ENCODE measurements at places on chromosomes 2 and 18. TPM values are rescaled to one million over a fixed set of nuclear protein-coding genes. Genes with fewer than 3 reads are reported as not detected.

DNA sequence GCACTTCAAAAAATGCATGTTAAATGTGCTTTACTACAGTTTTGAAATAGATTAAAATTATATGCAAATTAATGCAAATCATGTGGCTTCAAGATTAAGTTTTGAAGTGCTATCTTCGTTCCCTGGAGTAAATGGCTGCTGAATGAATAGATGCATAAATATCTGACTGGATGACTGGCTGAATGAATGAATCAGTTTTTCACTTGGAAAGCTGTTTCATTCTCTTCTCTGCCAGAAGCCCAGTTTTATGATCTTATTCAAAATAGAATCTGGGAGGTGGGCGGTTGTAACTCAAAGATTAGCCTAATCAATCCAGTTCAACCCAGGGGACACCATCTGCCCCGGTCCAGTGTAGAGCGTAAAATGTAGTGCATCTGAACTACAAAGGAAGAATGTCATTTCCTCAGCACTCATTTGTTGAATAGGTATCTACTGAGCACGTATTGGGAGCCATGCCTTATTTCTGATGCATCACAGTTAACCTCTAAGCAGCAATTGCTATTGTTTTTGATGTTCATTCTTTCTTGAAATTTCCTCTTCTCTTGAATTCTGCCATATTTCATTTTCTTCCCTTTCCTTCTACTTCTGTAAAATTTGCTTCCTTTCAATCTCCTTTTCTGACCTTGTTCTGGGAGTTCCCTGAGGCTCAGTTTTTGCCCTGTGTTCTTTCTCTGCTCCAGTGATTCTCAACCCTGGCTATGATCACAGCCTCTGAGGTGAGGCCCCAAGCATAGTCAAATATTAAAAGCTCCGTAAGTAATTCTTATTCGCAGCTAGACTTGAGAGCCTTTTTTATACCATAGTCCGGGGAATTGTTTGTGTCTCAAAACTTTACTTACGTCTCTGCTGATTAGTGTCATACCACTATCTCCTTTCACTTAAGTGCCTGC is 282.7 kb downstream of the PARD3B start:
- H3K36me3 ChIP-seq = no peaks in the 10 kb centered on the region
- H3K27ac ChIP-seq = no peak overlapping the region
- H3K4me1 ChIP-seq = no peaks in the 10 kb centered on the region
- DNase-seq = no peak
- no peaks in the 10 kb centered on the region for H3K27me3 ChIP-seq

The TDRD15 gene
- total RNA-seq = 0.08 TPM

- no peaks in the 10 kb centered on the region for H3K27me3 ChIP-seq
- H3K36me3 ChIP-seq = no peaks in the 10 kb centered on the region
- DNase-seq = no peak
- H3K4me1 ChIP-seq = no peaks in the 10 kb centered on the region
- H3K4me3 ChIP-seq = no peak overlapping the region
These were observed 266.3 kb downstream of the MREG start for GRCh38 chr2:215746887-215747615.

- H3K27ac ChIP-seq = no peak overlapping the region
- no peaks in the 10 kb centered on the region for H3K27me3 ChIP-seq
- DNase-seq = no peak
- H3K4me1 ChIP-seq = no peaks in the 10 kb centered on the region
These were observed 276.8 kb upstream of the HDAC4 start for GRCh38 chr2:239677453-239678185.

The NMUR1 gene
- 0.48 TPM for total RNA-seq

The COL3A1 gene
- total RNA-seq = 8,329 TPM

DNA sequence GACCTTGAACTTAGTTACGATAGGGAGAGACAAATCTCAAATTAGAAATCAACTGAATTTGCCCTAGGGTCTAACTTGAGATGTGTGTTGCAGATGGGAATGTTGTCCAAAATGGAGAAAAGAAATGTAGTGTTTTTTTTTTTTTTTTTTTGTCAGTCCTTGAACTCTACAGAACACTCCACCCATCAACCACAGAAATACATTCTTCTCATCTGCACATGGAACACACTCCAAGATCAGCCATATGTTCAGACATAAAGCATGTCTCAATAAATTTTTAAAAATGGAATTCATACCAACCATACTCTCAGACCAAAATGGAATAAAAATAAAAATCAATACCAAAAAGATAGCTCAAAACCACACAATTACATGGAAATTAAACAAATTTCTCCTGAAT is 526.5 kb downstream of the FBXO15 start:
- H3K27me3 ChIP-seq = no peaks in the 10 kb centered on the region
- no peaks in the 10 kb centered on the region for H3K4me1 ChIP-seq
- DNase-seq = no peak
- H3K4me3 ChIP-seq = no peak overlapping the region
- no peak overlapping the region for H3K27ac ChIP-seq

The ZNF532 gene
- total RNA-seq = 36.5 TPM

- H3K4me3 ChIP-seq = no peak overlapping the region
- H3K4me1 ChIP-seq = peaks cover 55% of the 10 kb centered on the region
- H3K27me3 ChIP-seq = no peaks in the 10 kb centered on the region
- H3K27ac ChIP-seq = peak overlapping the region; percentile 81
- peak; percentile 84 for DNase-seq
- no peaks in the 10 kb centered on the region for H3K36me3 ChIP-seq
These were observed 60.6 kb upstream of the HS6ST1 start for GRCh38 chr2:128379021-128380015.

The DUSP19 gene
- 3.3 TPM for total RNA-seq

GRCh38 chr2:235494716-235495372 is 1.0 kb downstream of the AGAP1 start:
- H3K27ac ChIP-seq = peak overlapping the region; percentile 62
- H3K36me3 ChIP-seq = no peaks in the 10 kb centered on the region
- H3K27me3 ChIP-seq = no peaks in the 10 kb centered on the region
- H3K4me1 ChIP-seq = peaks cover 21% of the 10 kb centered on the region
- H3K4me3 ChIP-seq = peak overlapping the region; percentile 96
- peak; percentile 70 for DNase-seq

GRCh38 chr18:45386041-45386655 is 229.1 kb upstream of the SLC14A2 start:
- H3K27ac ChIP-seq = no peak overlapping the region
- DNase-seq = peak; percentile 78
- peaks cover 8% of the 10 kb centered on the region for H3K4me1 ChIP-seq
- H3K36me3 ChIP-seq = no peaks in the 10 kb centered on the region

GRCh38 chr2:232085826-232086425 is 124.4 kb downstream of the DIS3L2 start:
- no peaks in the 10 kb centered on the region for H3K4me1 ChIP-seq
- no peak overlapping the region for H3K27ac ChIP-seq
- H3K4me3 ChIP-seq = no peak overlapping the region
- no peak for DNase-seq
- H3K27me3 ChIP-seq = no peaks in the 10 kb centered on the region

DNA sequence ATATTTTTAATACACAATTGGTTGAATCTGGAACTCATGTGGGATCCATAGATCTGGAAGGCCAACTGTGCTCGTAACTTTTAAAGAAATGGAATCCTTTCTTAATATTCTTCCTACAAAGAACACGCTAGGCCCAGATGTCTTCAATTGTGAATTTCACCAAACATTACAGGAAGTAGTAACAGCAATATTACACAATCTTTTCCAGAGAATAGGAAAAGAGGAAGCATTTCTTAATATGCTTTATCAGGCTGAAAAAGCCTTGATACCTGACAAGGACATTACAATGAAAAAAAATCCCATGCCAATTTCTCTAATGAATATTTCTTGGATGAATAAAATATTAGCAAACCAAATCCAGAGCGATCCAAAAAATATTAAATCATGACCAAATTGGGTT is 80.3 kb upstream of the HAAO start:
- no peak overlapping the region for H3K27ac ChIP-seq
- H3K4me3 ChIP-seq = no peak overlapping the region
- no peaks in the 10 kb centered on the region for H3K27me3 ChIP-seq
- DNase-seq = no peak
- peaks cover 16% of the 10 kb centered on the region for H3K4me1 ChIP-seq

DNA sequence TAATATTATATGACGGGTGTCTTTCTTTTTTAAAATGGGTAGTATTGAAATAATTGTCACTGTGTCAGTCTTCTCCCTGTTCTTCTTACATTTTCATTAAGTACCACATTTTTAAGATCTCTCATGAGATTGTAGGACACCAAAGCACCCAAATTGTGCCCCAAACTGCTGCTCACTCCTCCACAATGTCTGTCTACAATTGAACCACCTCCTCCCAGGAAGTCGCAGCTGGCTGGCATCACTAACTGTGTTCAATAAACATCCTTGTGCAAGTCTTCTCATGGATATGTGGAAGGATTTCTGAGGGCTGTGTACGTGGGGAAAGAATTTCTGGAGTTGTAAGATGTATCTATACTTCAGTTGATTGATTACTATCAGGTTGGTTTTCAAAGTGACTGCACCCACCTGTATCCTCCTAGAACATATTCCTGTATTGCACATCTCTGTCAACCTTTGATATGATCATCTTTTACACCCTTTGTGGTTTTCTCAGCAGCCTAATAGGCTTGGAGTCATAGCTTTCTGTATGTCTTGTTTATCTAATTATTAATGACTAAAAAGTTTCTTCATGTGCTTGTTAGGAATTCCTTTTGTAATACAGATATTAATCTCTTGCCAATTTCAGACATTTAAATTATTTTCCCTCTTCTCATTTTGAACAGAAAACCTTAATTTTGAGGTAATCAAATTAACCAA is 774.9 kb downstream of the RNF144A start:
- no peak for DNase-seq
- H3K36me3 ChIP-seq = no peaks in the 10 kb centered on the region
- no peaks in the 10 kb centered on the region for H3K4me1 ChIP-seq
- H3K27me3 ChIP-seq = no peaks in the 10 kb centered on the region
- no peak overlapping the region for H3K27ac ChIP-seq

GRCh38 chr2:128402911-128403670 is 84.4 kb upstream of the HS6ST1 start:
- no peaks in the 10 kb centered on the region for H3K36me3 ChIP-seq
- no peaks in the 10 kb centered on the region for H3K4me1 ChIP-seq
- no peak overlapping the region for H3K27ac ChIP-seq
- no peaks in the 10 kb centered on the region for H3K27me3 ChIP-seq

The UNC80 gene
- 0.03 TPM for total RNA-seq

DNA sequence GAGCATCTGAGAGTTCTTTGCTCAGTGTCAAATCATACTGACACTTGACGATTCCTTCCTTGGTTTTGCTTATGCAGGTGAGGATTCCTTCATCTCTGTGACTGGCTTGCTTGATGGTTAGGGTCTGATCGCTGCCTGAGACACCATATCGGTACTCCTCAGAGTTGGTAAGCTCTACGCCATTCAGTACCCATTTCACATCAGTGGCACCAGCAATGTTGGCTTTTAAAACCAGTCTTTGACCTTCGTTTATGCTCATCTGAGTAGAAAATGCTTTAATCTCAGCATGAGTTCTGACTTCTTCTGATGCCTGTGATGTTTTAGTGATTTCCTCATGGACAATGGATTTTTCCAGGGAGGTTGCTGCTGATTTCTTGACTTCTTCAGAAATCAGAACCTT is 48.4 kb downstream of the PLEKHA3 start:
- peaks cover 7% of the 10 kb centered on the region for H3K4me1 ChIP-seq
- H3K27ac ChIP-seq = no peak overlapping the region
- no peak for DNase-seq
- H3K36me3 ChIP-seq = no peaks in the 10 kb centered on the region
- H3K27me3 ChIP-seq = no peaks in the 10 kb centered on the region
- H3K4me3 ChIP-seq = no peak overlapping the region

- H3K27me3 ChIP-seq = no peaks in the 10 kb centered on the region
- DNase-seq = no peak
- no peaks in the 10 kb centered on the region for H3K36me3 ChIP-seq
- H3K4me1 ChIP-seq = no peaks in the 10 kb centered on the region
- H3K4me3 ChIP-seq = no peak overlapping the region
- H3K27ac ChIP-seq = no peak overlapping the region
These were observed 47.0 kb upstream of the MSH6 start for GRCh38 chr2:47735912-47736311.

GRCh38 chr2:109383505-109384307 is 230.1 kb downstream of the SEPTIN10 start:
- H3K36me3 ChIP-seq = no peaks in the 10 kb centered on the region
- DNase-seq = no peak
- H3K27me3 ChIP-seq = no peaks in the 10 kb centered on the region
- no peaks in the 10 kb centered on the region for H3K4me1 ChIP-seq
- no peak overlapping the region for H3K27ac ChIP-seq

DNA sequence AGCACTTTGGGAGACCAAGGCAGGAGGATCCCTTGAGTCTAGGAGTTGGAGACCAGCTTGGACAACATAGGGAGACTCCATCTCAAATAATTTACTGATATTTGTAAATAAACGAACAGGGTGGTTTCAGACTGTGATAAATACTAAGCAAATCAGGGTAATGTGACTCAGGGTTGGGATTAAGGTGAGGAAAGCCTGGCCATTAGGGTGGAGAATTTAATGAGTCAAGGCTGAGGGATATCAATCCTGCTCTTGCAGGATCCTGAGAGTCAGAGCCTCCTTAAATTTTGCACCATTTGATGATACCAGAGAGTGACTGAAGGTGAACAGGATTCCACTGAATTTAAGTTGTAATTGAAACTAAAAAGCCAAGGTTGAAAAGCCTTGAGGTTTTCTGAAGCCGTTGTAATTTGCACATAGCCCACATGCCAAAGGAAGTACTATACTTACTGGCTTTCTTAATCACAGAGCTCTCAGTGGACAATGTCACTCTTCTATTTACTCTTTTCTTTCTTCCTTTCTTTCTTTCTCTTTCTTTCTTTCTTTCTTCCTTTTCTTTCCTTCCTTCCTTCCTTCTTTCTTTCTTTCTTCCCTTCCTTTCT is 28.6 kb upstream of the AP1S3 start:
- H3K27ac ChIP-seq = no peak overlapping the region
- no peaks in the 10 kb centered on the region for H3K36me3 ChIP-seq
- no peaks in the 10 kb centered on the region for H3K27me3 ChIP-seq
- H3K4me3 ChIP-seq = no peak overlapping the region
- no peak for DNase-seq

DNA sequence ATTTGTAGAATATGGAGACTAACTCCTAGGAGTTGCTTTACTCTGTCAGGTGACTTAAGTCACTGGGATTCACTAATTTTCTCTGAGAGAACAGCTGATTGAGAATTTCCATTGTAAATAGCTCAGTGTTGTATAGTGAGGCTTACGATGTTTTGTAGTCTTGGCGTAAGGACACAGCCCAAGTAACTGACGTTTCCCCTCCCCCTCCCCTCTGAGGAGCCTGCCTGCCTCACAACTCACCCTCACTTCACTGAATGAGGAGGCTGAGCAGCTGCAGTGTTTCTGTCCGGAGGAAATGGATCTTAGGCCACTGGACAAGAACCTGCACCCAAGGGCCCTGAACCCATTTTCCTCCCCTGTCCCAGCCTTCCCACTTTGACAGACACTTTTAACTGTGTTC is 264.6 kb downstream of the PHLPP1 start:
- no peaks in the 10 kb centered on the region for H3K4me1 ChIP-seq
- no peaks in the 10 kb centered on the region for H3K27me3 ChIP-seq
- no peak for DNase-seq
- H3K36me3 ChIP-seq = no peaks in the 10 kb centered on the region
- H3K4me3 ChIP-seq = no peak overlapping the region

The NT5DC4 gene
- 2.7 TPM for total RNA-seq

- no peak overlapping the region for H3K27ac ChIP-seq
- H3K4me1 ChIP-seq = peaks cover 5% of the 10 kb centered on the region
- no peaks in the 10 kb centered on the region for H3K36me3 ChIP-seq
- no peak for DNase-seq
- H3K27me3 ChIP-seq = peaks cover 46% of the 10 kb centered on the region
These were observed 1.6 kb upstream of the EMILIN2 start for GRCh38 chr18:2845172-2845571.

Measured in hepatocyte (in vitro differentiated cells).